Endothelial cell (in vitro differentiated cells): ENCODE measurements at places on chromosomes 11 and 22.

DNA sequence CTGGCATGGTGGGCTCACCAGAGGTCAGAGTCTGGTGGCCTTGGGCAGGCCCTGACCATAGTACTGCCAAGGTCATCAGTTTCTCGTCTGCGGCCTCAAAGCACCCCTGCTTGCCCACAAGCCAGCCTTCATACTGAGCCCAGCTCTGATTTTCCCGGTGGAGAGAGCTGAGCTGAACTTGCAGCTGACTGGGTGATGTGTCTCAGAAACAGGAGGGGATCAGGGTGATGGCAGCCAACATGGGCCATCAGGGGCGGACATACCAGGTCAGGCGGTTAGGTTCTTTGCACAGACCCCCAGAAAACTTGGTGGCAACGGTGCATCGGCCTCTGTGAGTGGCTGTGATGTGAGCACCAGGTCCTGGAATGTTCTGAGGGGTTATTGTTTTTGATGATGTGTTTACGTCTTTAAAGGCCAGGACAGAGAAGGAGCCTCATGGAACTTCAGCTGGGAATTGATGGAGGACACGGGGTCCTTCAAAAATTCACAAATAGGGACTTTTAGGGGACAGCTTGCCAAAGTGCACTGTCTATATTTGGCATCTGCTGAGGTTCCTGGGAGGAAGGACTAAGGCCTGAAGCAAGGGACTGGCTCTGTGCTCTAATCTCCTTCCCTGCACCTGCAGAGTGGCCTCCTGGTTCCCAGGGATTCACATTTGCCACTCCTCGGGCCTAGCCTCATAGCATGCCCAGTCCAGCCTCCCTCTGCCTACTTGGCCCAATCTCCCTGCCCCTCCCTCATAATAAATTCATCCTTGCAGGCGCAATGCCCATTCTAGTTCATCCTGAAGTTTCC is 131.2 kb downstream of the OSBP2 start:
- DNase-seq: no peak

- DNase-seq: no peak
Observed at GRCh38 chr11:7490054-7490453, 4.7 kb downstream of the OLFML1 start.

- no peak for DNase-seq
Observed at GRCh38 chr22:21032037-21032867, at the start of gene SLC7A4. SLC7A4 (minus strand) TSS chr22:21032561; CDS start chr22:21031812, 749 bp downstream.

DNA sequence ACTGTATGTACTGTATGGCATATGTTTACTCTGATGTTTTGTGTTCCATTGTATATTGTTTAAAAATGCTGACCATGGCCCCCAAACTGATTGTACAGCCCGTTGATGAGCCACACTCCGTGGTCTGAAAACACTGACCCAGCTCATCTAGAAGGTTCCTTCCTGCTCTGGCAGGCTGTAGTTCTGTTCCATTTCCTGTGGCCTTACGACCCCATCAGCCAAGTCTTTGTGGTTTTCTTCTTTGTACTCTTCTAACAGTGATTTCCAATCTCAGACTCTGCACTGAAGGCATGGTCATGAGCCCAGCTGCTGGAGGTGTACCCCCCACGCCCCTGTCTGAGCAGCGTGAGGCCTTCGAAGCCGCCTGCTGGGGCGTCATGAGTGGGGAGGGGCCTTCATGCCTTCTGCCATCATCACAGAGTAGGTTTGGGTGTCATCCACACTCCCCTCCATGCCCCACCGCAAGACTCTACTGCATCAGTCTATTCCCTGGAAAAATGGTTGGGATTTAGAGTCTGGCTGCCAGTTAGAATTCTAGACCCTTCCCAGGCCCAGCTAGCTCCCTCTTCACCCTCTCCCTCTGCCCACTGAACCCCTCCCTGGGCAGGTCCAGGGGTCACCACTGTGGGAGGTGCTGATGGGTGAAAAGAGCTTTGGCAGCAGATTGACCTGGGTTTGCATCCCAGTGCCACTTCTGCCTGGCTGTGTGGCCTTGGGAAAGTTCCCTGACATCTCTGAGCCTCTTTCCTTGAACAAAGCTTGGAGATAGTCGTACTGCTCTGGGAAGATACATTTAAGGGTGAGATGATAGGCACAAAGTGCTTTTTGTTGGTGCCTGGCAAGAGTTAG is 11.3 kb upstream of the C11orf96 start:
- no peak for DNase-seq

GRCh38 chr22:42977569-42977968 is 37.4 kb downstream of the PACSIN2 start:
- DNase-seq: no peak
